Stimulated activated CD4-positive, alpha-beta T cell treated with anti-CD3 and anti-CD28 coated beads, Interleukin-1b, Interleukin-23, amount 100 ng/mL, for 1 hour (primary cell): ENCODE measurements at places on chromosomes 12 and 14.

GRCh38 chr12:66329941-66330340, 27.6 kb downstream of the HELB start:
- DNase-seq = no peak

- DNase-seq = no peak
Observed at GRCh38 chr12:83805156-83805772, 1107.3 kb downstream of the SLC6A15 start.

DNA sequence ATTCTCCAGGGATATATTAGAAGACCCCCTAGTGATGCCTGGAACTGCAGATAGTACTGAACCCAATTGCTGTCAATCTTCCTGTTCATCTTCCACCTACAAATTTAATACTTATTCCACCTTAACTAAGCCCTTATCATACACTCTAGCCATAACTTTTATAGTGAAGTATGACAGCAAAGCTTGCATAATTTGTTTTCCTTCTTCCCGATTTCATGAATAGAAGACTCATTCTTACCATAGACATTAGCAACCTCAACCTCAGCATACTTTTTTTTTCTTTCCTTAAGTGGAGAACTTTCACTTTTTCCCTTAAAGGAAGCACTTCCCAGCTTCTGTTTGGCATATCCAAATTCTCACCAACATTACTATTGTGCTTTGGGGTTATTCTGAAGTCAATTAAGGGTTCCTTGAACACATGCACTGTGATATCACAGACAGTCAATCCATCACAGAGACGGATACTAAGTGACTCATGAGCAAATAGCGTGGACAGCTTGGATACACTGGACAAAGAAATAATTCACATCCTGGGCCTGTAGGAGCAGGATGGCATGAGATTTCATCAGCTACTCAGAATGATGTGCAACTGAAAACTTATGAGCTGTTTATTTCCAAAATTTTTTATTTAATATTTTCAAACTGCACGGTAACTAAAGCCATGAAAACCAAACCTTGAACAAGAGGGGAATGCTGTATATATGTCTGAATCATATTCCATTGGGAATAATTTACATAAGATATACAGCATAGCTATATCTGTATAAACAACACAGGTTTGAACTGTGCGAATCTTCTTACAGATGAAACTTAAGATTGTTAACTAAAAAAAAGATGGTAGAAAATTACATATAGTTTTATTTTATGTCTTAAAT, 63.9 kb downstream of the SYT1 start:
- no peak for DNase-seq

GRCh38 chr14:100528962-100529560, 58.2 kb downstream of the BEGAIN start:
- DNase-seq = no peak

GRCh38 chr12:45235087-45236025, 19.5 kb downstream of the ANO6 start:
- no peak for DNase-seq

GRCh38 chr12:129332286-129332685, 479.0 kb downstream of the GLT1D1 start:
- DNase-seq = no peak

- DNase-seq = no peak
Observed at GRCh38 chr12:51954561-51955361, 3.3 kb downstream of the ACVR1B start.

GRCh38 chr14:78848234-78848820, 678.2 kb downstream of the NRXN3 start:
- DNase-seq = no peak

DNA sequence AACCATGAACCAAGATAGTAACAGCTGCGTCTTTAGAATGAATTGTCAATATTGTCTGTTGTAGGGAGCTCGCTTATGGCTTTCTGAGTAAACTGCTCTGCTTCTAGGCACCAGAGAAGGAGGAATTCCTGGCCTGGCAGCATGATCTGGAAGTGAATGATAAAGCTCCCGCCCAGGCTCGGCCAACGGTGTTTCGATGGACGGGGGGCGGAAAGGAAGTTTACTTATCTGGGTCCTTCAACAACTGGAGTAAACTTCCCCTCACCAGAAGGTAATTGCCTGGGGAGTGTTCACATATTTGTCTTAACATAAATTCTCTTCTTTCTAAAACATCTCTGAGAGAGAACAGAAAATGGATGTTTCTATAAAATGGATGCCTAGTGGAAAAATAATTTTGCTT, 4.3 kb downstream of the PRKAB1 start:
- no peak for DNase-seq

GRCh38 chr14:22319526-22320361, 269.3 kb downstream of the DAD1 start:
- no peak for DNase-seq

DNA sequence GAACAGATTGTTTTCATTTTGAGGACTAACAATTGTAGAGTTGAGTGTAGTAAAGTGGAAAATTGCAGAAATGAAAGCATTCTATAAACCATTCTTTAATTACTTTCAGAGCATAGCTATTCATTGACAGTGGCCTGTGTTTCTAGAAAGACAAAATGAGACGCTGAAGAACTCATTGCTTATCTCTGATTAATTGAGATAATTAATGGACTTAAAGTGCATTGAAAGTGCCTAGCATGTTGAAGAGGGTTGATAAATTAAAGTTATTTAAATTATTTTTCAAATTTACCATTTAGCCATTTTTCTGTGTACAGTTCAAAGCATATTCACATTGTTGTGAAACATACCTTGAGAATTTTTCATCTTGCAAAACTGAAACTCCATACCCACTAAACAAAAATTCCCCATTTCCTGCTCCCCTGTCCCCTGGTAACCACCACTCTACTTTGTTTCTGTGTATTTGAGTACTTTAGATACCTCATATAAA, 57.4 kb downstream of the DAAM1 start:
- no peak for DNase-seq

GRCh38 chr14:77868552-77869285, 68.8 kb downstream of the ADCK1 start:
- no peak for DNase-seq

GRCh38 chr12:42704340-42704739, 114.8 kb upstream of the PRICKLE1 start:
- DNase-seq = no peak

- no peak for DNase-seq
Observed at GRCh38 chr14:54981698-54982097, 45.2 kb downstream of the WDHD1 start.

DNA sequence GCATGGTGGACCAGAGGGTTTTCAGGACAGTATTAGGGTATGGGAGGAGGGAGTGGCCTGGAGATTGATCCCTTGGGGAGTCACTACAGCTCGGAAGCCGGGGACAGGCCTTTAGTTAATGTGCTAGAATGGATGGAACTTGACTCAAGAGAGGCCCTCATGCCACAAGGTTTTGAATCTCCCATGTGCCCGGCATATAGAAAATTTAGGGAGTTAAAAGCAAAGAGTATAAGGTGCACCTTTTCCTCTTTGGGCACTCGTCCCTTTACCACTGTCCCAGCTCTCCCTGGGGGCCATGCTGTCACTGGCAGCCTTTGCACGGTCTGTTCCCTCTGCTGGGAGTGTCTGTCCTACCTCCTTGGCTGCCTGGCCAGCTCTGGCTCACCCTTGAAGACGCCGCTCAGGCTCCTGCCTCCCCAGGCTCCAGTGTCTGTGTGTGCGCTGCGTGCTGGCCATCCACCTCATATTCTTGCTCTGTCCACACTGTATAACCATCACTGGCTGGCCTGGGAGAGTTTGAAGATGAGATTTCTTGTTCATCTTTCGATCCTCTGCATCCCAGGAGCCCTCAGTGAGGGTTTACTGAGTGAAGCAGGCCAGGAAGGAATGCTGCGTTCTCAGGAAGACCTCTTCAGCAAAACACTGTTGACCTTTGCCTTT, 161.3 kb downstream of the ZFP36L1 start:
- DNase-seq = no peak

DNA sequence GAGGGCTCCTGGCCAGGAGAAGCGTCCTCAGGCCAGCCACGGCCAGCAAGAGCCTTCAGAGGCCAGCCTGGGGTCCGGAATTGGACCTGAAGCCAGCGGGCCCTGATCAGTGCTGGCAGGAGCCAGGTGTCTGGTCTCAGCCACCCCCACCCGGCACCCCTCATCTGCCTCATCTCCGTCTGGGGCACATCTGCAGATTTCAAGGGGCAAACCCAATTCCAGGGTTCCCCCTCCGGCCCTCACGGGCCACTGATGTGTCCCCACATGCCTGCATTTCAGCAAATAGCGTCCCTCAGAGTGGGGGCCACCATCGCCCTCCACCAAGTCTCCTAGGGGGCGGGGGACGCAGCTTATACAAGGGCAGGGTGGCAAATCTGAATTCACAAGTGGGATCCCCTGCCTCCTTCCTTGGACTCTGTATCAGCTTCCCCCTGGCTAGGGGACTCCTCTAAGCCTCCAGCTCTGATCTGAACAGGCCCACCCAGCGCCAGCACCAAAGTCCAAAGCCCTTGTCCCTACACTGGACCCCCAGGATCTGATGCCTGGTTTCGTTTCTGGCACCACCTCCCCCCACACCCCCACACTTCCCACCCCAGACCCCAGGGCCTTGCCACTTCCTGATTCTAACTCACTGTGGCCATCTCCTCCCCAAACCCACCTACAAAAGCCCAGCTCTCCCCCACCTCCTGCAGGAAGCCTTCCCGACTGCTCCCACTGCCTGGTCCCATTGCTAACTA, 10.1 kb downstream of the TMEM179 start:
- no peak for DNase-seq

- DNase-seq = no peak
Observed at GRCh38 chr14:90530523-90530922, 133.7 kb downstream of the CALM1 start.

DNA sequence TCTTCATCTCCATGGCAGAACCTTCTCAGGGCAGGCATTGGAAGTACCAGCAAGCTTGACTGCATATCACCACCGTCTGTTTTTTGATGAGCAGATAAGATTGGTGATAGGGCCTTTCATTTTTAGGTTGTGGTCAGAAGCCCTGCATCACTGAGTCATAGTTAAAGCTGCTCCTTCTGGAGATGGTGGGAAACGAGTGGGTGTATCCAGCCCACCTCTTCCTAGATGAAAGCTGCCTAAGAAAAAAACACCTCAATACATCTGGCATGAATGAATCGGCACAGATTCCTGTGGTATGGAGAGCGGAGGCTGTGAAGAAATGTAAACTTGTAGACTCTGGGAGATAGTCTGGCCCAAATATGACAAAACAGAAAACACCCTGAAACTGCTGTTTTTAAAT, 248.7 kb upstream of the EGLN3 start:
- DNase-seq = no peak

DNA sequence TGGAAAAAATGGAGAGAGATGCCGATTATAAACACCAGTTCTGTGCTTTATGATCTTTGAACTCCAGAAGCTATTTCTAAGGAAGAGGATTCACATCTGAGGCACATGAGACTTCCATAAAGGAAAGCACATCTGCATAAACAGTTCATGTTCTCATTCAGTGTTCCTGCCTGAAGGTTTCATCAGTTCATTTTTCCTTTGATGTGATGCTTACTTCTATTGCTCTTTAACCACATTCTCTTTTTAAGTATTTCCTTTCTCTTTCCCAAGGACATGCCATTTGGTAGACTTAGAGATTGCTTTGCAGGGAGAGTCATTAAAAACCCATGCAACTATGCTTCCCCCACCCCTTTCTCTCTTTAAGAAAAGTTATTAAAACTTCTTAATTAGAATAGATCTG, 387.0 kb upstream of the FLRT2 start:
- no peak for DNase-seq

DNA sequence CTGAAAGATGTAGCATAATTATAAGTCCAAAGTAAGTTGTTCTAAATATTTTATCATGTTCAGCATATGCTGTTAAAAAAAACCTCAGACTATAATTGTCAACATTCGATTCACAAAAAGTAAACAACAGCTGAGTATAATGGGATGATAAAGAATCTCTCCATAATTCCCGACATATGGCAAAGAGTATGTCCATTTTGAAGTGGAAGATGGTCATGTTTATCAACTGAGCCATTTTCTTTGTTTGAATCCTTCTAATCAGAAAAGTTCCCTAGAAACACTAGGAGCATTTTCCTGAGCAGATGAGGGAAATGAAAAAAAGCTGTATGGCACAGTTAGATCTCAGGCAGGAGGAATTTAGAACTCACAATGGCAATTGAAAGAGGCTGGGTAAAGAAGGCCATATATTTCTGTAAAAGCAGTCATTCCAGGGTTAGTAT, 192.1 kb upstream of the AMIGO2 start:
- DNase-seq = no peak

DNA sequence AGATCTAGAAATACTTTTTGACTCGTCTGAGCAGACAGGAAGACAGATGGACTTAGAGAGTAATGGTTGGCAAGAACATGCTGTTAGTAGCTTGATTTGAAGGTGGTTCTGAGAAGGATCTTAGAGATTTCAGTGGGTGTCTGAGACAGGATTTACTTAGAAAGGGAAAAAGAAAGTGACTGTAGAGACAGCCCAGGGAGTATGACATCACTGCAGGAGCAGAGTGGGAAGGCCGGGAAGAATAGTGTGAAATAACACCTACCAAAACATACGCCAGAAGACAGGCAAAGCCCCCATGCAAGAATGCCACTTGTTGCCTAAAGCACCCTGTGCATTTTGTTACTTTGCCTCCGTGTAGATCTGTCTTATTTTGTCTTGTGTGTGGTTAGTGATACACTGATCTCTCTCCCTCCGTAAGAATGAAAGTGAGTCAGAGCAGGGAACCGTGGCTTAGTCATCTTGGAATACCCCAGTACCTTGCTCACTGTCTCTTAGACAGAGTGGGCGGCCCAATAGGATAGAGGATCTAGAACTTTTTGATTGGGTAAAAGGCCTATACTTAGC, 161.3 kb upstream of the IFNG-AS1 start:
- DNase-seq = no peak

DNA sequence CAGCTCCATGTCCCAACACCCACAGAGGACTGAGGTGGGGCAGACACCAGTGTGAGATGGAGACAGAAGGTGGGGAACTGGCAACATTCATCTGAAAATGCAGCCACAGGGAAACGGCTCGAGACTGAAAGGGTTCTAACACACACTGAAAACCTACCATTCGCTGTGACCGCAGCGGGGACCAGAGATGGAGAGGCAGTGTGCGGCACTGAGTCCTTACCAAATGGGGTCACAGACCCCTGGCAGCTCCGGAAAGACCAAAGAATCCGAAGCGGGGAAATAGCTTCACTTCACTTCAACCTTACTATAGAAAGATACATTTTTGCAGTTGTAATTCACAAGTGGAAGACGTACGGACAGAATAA, 9.6 kb downstream of the BAG5 start:
- no peak for DNase-seq

- DNase-seq = peak; percentile 2
Observed at GRCh38 chr14:30656190-30656632, 34.1 kb downstream of the SCFD1 start.

DNA sequence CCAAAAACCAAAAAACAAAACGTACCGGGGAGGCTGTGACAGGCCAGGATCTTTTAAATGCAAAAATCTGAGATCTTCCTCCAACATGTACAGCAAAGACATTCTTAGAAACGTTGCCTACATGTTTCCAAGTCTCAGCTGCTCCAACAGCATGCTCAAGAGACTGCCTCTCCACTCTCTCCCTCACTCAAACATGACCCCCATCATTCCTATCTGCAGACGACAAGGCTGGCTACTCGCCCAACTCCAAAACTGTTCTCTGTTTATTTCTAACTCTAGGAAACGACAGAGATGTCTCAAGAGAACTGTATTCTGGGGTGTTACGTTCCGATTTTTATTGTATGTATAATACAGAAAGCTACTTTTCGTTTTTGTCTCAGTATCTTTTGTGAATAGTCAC, 57.5 kb upstream of the TMCC3 start:
- no peak for DNase-seq
